ENCODE measurements at places on chromosomes 1 and 21.
A peak's percentile ranks its signal among the peaks of the same experiment; 100 is the strongest.

- DNase-seq, result no peak
Measured at GRCh38 chr1:227174164-227174563, 144.1 kb downstream of the CDC42BPA start.

- peak; percentile 8 for DNase-seq
Measured at GRCh38 chr1:248918131-248918530, 12.1 kb downstream of the PGBD2 start.

- no peak for DNase-seq
Measured at GRCh38 chr1:179937668-179938254, 16.8 kb upstream of the CEP350 start.

- DNase-seq, result no peak
Measured at GRCh38 chr1:239436286-239436685, 49.9 kb downstream of the CHRM3 start.

- DNase-seq, result no peak
Measured at GRCh38 chr1:60367532-60367931, 294.0 kb upstream of the C1orf87 start.

DNA sequence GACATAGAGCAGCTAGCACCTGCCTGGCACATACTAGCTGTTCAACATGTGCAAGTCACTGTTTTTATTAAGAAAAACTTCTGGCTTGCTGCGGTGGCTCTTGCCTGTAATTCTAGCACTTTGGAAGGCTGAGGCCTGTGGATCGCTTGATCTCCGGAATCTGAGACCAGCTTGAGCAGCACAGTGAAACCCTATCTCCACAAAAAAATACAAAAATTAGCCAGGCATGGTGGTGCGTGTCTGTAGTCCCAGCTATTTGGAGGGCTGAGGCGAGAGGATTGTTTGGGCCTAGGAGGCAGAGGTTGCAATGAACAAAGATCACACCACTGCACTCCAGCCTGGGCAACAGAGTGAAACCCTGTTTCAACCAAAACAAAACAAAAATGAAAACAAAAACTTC, 27.7 kb upstream of the C8B start:
- DNase-seq, result no peak

- DNase-seq, result peak; percentile 49
Measured at GRCh38 chr1:44603718-44604117, 70.6 kb downstream of the TMEM53 start.

- peak; percentile 87 for DNase-seq
Measured at GRCh38 chr1:155083865-155084721, 5.5 kb downstream of the EFNA3 start.

DNA sequence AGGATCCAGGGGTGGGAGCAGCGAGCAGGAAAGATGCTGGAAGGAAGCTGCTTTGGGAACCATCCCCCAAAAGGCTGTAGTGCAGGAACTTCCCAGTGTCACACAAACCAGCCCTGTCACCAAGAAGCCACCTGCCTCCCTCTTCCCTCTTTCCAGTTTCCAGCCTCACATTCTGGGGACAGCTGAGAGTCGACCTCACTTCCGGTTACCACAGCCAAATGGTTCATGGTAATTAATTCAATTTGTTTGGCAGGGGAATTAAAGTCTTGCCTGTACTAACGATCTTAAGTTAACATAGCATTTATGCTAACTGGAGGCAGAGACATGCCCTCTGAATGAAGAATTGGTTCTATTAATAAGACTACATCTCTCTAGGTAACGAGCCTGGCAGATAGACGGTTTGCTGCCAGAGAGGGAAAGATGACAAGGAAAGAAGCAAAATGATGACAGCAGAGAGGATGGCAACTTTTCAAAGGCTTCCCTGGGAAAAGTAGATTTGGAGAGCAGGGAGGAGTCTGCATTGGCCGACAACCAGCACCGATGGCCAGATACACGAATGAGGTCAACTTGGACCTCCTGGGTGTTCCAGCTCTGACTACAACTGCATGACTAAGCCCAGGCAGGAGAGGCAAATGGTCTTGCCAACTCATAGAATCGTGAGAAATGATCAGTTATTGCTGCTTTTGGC, 64.1 kb downstream of the TMCO4 start:
- no peak for DNase-seq

DNA sequence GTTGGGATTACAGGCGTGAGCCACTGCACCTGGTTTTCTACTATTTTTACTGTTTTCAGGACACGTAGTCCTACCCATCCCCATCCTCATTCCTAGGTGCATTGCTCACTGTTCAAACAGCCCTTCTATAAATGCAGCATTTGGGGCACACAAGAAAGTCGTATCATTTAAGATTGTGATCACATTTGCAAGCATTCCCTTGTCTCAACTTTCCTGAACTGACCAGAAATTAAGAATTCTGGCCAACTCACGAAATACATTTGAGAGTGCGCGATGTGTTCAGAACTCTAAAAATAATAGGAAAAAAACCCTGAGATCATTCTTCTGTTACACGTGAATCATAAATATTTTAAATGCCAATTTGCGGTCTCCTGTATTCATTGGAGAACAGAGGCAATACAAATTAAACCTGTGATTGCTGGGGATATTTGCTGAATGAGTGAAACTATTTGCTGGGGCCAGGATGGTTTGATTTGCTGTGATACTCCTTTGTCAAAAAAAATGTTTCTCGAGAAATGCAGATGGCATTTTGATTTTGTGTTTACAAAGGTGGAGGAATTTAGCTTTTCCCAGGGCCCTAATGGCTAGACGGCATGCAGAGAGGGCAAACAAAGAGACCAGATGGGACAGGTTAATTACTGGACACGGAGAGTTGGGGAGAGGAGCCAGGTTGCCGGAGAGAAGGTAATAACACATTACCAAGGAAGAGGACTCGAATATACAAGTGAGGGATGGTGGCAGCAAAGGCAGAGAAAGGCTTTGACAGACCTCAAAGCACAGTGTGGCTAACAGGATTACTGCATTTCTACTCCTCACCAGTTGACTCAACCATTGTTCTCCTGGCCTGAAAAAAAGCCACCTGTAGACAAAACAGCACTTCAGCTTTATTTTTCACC, 38.4 kb downstream of the STPG1 start:
- no peak for DNase-seq

DNA sequence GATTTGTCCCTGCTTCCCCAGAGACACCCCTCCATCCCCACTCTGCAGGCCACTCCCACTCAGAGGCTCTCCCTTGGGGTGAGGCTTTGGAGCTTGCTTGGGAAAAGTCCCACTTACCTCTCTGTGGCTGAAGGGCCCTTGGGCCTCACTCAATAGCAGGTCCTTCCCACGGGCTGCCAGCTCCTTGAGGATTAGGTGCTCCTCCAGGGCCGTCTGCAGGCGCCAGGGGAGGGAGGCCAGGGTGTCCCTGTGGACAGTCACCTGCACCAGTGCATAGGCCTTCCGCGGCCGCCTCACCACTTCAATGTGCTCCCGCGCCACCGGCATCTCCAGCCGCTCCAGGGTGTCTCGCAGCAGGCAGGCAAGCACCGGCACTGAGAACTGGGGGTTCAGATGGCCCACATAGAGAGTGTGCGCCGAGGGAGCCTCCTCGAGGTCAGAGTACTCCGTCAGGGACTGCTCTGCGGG, 1.4 kb downstream of the SLFNL1 start:
- no peak for DNase-seq

- no peak for DNase-seq
Measured at GRCh38 chr1:87435484-87435883, 106.8 kb downstream of the LMO4 start.

DNA sequence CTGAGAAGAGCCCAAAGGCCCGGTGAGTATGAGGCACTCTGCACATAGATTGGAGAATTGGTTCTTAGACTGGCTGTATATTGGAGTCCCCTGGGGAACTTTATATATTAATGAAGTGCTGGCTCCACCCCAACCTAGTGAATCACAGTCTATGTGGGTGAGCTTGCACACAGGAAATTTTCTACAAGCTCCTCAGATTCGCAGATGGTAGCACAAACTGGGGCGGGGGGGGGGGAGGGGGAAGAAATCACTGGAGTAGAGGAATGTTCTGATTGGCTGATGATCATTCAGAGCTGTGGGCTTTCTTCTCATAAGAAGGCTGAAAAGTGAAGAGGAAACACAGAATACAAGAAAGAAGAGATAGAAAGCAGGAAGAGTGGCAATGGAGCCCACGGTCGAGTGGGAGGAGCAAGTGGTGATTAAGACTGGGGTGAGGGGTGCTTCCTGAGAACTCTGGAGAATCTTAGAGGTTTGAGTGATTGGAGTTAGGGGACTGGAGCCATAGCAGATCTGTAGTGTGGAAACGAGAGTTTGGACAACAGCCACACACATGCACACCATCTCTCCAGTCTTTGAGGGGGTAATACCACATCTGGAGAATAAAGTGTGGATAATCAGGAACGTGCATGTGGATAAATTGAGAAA, 465.9 kb upstream of the DAB1 start:
- DNase-seq, result no peak

GRCh38 chr21:31660591-31660990, 1.1 kb downstream of the SOD1 start:
- peak; percentile 10 for DNase-seq

DNA sequence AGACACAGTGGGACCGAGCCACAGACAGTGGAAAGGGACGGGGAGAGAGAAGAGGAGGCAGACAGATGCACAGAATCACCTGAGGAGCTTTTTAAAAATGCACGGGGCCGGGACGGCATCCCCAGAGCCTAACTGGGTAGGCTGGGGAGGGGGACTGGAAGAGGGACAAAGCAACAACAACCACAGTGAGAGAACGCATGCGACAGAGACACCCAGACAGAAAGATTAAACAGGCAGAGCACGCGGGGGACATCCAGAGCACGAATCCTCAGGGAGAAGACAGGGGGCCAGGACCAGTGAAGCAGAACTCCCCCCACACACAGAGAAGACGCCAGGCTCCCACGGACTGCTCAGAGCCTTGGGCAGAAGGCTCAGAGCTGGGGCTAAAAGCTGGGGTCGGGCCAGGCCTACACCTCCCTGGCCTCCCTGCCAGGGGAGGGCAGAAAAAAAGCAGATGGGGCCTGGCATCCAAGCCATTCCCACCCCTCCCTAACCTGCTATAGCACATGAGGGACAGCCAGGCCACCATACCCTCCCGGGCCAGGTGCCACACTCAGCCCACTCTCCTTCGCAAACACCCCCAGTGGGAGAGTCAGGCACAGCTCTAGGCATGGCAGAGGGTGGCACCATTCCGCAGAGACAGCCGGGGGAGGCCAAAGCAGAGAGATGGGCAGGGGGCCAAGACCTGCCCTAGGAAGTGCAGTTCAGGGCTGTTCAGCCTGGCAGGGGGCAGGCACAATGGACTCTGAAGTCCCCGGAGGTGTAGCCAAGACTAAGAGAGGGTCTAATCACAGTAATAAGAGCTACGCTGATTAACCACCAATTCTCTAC, 29.8 kb upstream of the COL16A1 start:
- no peak for DNase-seq

- DNase-seq, result no peak
Measured at GRCh38 chr1:63635681-63636080, 42.5 kb downstream of the PGM1 start.

GRCh38 chr1:92483610-92484471, 2.9 kb downstream of the GFI1 start:
- DNase-seq, result peak; percentile 65

DNA sequence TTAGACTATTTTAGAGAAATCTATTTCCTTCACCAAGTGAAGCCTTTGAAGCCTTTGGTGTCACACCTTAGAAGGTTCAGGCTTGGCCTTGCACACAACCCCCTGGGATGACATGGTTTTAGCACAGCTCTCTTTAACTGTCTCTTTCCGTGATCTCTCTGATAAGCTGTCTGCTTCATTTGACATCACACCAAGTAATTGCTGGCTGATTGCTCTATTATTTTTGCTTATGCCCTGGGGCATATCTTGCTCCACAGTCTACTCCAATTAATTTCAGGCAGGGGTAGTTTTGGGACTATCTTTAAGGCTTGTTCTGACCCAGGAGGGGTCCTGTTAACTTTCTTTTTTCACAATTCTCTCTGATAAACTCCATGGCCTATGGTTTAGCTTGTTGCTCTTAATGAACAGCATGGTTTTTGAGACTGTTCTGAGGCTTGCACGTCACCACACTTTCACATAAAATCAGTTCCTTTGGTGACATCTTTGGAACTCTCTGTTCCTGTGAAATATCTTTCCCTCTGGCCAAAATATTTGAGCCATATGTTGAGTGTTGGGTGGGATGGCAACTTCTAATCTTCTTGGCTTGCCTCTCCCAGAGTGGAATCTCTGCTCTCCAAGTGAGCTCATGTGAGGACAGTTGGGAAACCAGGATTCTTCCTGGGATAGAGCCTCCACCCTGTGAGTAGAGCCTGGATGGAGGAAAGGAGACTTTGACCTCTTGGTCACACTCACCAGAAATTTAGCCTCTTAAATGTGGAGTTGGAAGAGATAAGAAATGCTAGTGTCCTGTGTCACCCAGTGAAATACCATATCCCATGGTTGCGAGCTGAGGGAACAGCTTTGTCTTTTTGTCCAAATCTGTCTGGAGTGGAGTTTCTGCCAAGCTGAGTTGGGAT, 63.6 kb downstream of the MAP3K21 start:
- no peak for DNase-seq

DNA sequence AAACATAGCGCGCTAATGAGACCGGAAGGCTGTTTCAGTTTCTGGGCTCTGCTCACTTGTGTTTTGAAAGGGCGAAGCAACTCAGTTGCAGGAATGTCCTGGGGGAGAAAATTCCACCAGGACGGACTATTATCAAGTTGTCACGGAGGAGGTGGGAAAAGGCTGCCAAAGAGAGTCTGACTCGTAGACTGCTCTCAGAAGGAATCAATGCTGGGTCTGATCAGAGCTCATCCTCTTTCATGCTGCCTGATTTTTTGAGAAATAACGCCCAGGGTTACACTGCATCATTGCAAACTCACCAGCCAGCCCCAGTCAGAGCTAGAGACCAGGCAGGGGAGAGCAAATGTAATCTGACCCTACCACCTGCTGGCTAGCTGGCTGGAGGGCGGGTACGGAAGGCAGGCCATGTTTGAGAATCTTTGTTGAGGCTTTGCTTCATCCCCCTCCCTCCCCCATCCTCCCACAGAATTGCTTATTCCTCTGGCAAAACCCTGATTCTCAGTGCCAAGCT, 36.4 kb upstream of the BCL9 start:
- no peak for DNase-seq

DNA sequence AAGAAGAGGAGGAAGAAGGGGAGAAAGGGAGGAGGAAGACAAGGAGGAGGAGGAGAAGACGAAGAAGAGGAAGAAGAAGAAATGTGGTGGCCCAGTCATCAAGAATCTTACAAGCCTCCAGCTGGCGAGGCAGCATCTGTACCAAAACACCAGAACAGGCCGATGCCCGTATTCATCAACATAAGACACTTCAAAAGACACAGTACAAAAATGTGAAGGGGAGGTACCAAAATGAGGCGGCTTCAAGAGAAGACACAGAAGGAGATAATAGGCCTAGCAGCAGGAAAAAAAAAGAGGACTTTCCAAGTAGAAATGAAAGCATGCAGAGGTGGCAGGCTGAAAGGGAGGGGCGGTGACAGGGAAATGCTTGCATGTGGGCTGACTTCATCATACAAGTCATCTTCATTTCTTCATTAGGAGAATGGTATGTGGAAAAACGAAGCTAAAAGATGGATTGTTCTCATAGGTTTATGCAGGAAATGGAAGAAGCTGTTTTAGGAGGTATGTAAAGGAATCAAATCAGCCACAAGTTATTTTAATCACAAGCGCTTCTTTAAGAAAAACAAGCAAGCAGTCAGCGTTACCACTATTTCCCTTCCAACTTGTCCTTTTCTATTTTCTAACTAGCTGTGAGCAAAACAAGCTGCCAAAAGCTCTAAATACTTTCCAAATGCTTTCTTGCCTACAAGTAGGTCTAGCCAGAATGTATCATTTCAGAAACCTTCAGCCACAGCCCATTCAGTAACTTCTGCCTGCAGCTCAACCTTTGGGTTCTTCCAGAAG, 192.3 kb downstream of the SLC45A1 start:
- no peak for DNase-seq

Data from RPMI8226 (cell line).